ENCODE measurements at places on chromosomes 7 and 10.

GRCh38 chr7:105790996-105791395 is 85.4 kb downstream of the ATXN7L1 start:
- DNase-seq, result no peak

DNA sequence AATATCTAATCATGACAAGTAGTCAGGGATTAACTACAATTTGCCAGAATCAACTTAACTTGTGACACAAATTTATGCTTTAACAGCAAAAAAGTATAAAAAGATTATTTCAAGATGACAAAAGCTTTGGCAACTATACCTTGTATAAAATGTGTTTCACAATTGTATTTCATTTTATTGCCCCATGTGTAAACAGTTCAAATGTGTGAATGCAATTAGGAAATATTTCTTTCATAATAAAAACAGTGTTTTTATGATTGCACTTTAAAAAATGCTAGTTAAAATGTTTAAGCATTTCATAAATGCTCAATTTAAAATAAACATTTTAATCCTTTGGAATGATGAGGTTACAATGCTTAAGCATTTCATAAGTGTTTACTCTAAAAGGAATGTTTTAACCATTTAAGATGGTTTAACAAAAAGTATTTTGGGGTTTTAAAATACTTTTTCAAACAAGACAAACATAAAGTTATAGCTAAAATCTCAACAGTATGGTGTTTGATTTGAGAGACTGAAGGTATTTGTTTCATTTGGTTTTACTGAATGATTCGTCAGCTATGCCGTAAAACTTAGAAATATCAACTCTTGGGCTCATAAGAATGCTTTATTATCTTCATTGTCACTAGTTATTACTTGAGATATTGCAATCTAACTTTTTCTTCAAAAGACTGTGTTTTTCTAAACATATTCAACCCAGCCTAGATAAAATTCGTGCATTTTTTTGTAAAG is 50.1 kb downstream of the SFTPD start:
- DNase-seq, result no peak

DNA sequence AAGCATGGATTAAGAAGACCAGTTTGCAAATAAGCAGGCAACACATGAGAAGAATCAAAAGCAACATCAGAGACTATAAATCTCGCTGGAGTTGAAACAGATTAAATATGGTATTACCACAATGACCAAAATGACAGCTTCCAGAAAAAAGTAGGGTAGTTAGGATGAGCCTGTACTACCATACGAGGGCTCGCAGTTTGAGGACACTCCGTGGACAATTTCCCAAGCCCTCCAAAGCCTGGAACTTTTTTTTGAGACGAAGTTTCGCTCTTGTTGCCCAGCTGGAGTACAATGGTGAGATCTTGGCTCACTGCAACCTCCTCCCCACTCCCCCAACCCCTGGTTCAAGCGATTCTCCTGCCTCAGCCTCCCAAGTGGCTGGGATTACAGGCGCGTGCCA is 1.0 kb downstream of the LRRC17 start:
- DNase-seq, result no peak

GRCh38 chr7:3598854-3599253 is 297.8 kb downstream of the SDK1 start:
- DNase-seq, result no peak

- DNase-seq, result no peak
Observed at GRCh38 chr10:48820699-48821098, 118.9 kb downstream of the LRRC18 start.

GRCh38 chr10:110637558-110638053 is 6.5 kb upstream of the RBM20 start:
- no peak for DNase-seq

DNA sequence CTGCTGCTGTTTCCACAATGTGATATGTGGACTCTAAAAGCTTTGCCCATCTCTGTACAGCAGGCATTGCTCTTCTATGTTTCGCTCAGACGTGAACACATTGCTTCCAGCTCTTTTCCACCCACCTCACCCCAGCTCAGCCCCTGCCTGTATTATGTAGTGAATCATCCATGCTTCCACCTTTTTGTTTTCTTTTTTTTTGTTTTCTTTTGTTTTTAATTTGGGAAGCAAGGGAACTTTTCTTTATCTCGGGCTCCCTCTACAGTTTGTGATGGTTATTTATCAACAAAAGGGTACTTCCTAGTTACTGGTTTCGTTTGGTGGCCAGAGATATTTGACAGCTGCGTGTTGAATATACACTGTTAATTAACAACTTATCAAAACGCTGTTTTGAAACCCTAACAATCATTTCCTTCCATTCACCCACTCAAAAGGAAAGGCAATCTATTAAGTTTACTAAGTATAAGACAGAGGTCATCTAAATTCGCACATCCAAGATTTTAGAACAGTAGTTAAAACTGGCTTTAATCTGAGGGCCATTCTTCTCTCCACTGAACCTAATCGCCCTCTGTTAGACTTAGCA is 127.9 kb upstream of the STK17A start:
- no peak for DNase-seq

DNA sequence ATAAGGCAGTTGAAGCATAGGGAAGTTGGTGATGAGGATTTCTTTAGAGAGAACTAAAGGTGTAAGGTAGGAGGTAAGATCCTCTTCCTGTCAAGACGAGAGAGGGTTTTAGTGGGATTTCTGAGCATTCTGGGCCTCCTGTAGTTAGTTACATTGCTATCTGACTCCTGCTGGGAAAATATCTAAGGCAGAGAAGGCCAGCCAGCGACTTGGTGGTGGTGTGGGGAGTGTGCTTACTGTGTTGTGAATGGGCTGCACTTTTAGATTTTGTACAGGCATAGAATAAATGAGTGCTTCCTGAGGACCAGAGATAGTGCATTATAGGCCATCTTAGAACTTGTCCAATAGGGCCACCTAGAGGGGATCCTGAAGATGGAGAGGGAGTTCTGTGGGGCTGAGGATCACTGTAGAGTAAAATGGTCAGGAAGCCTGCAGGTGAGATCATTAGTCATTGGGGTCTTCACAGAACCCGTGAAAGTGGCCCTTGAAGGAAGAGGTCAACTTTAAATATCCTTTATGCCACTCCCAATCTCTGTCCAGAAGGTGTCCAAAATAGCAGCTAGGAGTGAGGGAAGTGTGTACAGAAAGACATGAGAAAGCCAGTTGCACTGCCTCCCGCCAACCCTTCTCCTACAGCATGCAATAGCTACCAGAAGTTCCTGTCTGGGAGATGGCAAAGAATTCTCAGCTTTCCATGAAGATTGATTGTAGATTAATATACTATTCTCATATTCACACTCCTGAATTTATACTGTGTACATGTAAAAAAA is 266.6 kb downstream of the POLR1F start:
- DNase-seq, result no peak

- no peak for DNase-seq
Observed at GRCh38 chr10:33698033-33698432, 363.6 kb upstream of the NRP1 start.

GRCh38 chr7:141550386-141551093 is 670 bp upstream of the AGK start:
- DNase-seq, result peak; percentile 2

DNA sequence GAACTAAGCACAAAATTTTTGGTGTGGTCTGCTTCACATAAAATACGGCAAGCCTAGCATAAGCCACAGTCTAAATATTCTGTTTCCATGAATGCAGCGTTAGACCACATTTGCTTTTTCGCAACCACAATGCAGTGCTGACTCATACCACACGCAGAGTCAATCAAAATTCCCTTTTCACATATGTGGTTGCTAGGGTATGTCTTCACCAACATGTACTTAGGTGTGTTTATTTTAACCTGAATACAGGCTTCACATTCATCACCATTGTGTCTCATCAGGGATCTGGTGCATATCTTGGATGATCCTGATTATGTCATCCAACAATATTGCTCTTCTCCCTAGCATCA is 90.8 kb downstream of the CHN2 start:
- no peak for DNase-seq

GRCh38 chr7:129997285-129997684 is 44.5 kb upstream of the UBE2H start:
- no peak for DNase-seq

DNA sequence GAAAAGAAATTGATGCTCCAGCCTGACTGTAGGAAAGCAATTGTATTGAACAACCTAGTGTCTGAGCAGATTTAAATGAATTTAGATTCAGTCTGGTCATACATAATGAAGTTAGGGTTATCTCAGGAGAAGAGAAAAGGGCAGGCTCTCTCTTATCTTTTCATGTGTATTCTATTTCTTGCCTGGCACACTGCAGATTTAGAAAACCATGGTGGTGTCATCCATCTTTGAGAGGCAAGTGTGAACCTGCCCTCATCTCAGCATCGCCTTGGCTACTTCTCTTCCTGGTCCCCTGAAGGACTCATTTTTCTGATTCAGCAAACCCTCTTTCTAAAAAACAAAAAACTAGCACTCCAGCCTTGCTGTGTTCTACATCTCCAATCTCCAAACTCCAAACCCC is 137.7 kb downstream of the LRRC4 start:
- DNase-seq, result no peak

DNA sequence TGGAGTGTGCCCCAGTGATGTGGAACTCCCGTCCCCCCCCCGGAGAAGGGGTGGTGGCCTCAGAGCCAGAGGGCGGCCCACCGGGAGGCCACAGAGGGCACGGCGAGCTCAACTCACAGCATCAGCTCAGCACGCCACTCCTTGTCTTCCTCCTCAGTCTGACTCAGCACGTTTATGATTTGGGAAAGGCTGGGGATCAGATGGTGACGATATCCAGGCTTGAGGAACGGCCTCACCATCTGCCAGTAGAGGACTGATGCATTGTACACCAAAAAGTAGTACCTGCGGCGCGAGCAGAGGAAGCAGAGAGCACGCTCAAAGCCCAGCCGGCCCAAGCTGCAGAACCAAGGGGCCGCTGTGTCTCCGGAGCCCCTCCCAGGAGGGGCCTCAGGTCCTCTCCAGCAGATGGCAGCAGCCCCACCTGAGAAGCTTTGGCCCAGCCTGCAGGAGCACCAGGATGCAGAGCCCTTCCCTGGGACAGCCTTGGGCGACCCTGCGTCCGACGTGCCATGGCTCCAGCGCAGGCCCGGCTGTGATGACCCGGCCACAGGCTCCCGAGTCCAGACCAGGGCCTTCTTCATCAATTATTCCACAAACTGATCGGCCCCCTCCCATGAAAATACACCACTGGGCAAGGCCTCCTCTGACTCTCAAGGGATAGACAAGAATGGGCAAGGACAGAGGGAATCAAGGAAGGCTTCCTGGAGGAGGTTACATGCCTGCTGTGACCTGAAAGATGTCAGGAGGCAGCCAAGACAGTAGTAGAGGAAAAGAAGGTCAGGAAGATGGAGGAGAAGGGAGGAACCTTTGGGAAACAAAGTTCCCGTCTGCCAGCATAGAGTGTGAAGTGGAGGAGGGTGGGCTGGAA is 3.7 kb downstream of the CFAP46 start:
- DNase-seq, result no peak

DNA sequence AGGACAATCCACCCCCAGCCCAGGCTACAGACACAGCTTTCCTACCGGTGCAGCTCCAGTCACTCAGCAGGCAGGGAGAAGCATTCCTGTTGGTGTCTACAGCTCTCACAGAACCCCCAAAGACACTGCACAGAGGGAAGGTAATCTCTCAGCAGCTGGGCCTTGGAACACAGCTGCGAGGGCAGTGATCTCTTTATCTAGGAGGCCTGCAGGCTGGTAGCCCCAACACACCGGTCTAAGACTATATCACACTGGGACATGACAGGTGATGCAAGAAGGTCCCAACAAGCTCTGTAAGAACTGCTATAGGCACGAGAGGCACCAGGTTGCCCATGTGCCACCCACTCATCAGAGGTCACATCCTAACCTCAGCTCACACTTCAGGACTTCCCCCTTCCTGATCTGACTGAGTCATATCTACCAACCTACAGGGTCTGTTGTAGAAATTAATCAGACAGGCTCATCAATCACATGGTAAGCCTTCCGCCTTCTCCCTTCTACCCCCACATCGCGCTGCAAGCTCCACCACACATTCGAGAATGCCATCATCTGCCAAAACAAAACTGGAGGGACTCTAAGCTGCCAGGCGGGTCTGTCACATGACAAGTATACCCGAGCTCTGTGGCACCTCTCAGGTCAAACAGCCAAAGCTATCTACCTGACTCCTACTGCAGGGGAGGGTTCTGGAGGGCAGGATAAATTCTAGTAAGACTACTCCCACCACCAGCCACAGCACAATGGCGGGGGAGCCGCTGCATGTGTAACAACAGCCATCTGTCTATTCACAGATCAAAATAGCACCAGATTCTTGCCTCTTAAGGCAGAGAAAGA is 26.1 kb downstream of the FAM53B start:
- DNase-seq, result peak; percentile 86

GRCh38 chr10:77949167-77949566 is 22.6 kb upstream of the DLG5 start:
- no peak for DNase-seq

DNA sequence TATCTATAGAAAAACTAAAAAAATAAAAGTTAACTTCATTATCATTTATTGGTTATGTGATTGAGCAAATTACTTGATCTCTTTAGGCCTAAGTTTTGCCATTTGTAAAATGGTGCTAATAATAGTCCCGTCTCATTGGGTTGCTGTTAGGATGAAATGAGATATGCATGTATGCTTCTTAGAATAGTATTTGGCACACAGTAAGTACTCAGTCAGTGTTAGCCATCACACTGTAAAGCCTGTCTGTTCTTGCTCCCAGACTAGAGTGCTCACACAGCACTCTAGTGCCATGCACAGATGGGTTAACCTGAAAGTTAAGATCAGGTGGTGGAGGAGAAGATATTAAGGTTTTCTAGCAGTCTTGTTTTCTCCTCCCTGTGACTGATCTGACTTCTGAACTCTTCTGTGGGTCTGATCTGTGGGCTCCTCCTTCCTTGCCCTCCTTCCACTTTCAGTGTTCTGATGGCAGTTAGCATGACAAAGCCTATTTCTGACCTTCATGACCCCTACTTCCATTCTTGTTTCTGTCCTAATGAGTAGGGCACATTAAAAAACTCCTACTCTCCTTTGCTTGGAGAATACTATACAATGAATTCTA is 167.5 kb downstream of the RNLS start:
- no peak for DNase-seq

- DNase-seq, result no peak
Observed at GRCh38 chr7:151637781-151638261, 118.1 kb upstream of the RHEB start.

GRCh38 chr10:106958589-106959361 is 205.7 kb downstream of the SORCS1 start:
- no peak for DNase-seq

DNA sequence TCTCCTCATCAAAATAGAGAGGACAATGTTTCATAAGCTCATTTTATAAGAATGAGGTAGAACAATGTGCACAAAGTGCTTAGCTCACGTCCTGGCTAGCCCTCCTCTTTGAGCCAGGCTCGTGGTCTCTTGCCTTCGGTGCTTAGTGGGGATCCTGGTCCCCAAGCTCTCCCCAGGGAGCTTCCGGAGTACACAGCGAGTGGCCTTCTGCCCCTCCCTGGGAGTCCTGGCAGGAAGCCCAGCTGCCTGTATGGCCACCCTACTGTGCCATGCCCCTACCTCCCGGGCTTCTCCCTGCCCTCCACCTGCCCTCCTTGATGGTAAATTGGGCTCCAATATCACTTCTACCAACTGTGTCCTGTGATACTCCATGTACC is 868 bp downstream of the MYO1G start:
- DNase-seq, result peak; percentile 46

DNA sequence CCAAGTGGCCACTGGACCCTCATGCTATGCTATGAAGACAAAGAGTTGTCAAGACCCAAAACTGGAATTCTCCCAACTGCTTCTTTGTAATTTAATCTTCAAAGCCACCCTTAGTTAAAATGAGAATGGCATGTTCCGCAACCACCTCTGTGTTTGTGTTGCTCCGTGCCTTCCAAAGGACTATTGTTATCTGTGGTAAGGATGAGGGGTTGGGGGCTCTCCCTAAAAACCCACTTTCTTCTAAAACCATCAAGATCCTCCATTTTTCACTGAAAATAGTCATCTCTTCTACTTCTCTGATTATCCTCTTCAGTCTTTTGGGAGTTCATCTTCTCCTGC is 222.1 kb upstream of the AOAH start:
- DNase-seq, result no peak
